NCI-H2227 treated with DMSO at 0.1 percent for 48 hours (cell line): ENCODE measurements at places on chromosomes 3 and 15.

- DNase-seq: no peak
Observed at GRCh38 chr3:23815879-23816278, 10.1 kb downstream of the UBE2E1 start.

GRCh38 chr3:44948239-44948638 lies 27.7 kb downstream of the ZDHHC3 start:
- DNase-seq: no peak

- DNase-seq: no peak
Observed at GRCh38 chr3:185813691-185814215, 11.1 kb downstream of the IGF2BP2 start.

- no peak for DNase-seq
Observed at GRCh38 chr15:37015451-37015850, 84.9 kb downstream of the MEIS2 start.

- DNase-seq: no peak
Observed at GRCh38 chr15:90557186-90558084, 27.7 kb downstream of the CRTC3 start.

GRCh38 chr3:84184937-84185336 lies 773.9 kb upstream of the CADM2 start:
- DNase-seq: no peak

GRCh38 chr3:126406389-126407296 lies 11.9 kb downstream of the CFAP100 start:
- no peak for DNase-seq

DNA sequence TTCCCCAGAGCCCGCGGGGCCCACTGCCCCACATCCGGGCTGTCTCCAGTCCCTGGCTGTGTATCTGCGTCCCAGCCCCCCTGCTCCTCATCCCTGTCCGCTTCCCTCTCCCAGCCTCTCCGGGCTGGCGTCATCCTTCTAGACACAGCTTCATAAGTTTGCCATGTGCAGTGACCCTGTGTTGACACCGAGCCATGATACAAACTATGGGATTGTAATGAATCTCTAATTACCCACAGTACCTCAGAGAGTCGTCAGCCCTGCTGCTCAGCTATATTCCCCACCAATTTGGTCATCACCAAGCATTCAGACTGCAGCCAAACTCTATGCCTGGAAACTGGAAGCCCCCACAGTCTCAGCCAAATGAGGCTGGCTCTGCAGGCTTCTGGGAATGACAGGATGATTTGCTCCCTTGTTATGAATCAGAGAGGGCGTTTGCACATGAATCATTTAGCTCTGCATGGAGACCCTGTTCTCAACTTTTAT lies 466.1 kb upstream of the ATP11B start:
- DNase-seq: peak; percentile 15

DNA sequence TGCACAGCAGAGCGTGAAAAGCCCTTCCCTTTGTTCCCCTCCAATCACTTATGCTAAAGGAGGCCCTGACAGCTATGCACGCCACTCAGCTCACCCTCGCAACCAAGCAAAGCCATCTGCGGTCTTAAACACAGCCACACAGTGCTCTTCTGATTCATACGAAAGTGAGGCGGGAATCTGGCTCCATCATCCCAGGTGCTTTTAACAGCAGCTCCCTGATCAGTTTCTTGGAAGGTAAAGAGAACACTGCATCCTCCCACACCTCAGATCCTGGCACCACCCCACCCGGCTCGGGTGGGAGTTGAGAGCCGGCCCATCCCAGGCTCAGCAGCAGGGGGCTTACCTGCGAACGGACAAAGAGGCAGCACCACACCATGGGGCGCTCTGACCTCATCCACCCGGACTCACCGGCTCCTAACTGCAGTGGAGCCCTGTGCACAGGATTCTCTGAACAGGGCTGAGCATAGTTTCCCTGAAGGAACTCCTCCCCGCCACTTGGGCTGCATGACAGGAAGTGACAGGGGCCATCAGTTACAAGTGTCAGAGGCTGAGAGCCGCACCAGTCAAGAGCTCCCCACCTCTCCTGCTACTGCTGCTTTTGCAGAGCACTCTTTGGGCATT lies 114.3 kb upstream of the ARHGEF3 start:
- peak; percentile 62 for DNase-seq

DNA sequence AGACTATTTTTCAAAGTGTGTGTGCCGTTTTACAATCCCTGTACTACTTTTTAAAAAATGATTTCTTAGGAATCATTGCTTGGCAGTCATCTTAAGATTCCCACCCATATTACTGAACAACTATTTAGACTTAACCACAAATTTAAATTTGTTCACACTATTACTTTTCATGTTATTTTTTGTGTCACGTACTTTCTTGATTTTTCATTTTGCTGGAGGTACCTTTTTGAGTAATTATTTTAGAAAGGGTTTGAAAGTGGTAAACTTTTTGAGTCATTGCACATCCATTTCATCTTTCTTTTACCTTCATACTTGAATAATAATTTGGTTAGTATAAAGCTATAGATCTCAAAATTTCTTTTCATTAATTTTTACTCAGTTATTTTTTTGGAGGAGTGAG lies 16.9 kb downstream of the CMTM8 start:
- DNase-seq: no peak

- DNase-seq: no peak
Observed at GRCh38 chr15:90588427-90588826, 58.7 kb downstream of the CRTC3 start.

DNA sequence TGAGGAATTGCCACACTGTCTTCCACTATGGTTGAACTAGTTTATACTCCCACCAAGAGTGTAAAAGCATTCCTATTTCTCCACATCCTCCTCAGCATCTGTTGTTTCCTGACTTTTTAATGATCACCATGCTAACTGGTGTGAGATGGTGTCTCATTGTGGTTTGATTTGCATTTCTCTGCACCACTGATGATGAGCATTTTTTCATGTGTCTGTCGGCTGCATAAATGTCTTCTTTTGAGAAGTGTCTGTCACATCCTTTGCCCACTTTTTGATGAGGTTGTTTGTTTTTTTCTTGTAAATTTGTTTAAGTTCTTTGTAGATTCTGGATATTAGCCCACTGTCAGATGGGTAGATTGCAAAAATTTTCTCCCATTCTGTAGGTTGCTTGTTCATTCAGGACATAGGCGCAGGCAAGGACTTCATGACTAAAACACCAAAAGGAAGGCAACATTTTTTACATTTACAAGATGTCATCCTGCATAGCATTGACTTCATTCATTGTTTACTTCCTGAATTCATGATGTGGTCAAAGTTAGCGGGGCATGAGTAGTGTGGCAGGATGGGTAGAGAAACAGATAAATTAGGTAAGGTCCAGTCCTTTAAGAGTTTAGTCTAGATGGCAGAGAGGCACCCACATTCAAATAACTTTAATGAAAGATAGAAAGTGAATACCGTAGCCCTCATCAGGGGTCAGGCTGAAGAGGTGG lies 45.1 kb upstream of the LPP start:
- DNase-seq: no peak

- DNase-seq: no peak
Observed at GRCh38 chr15:99167201-99167600, 62.3 kb downstream of the SYNM start.

- DNase-seq: no peak
Observed at GRCh38 chr3:61669668-61670299, 108.4 kb downstream of the PTPRG start.

- no peak for DNase-seq
Observed at GRCh38 chr3:31203960-31204795, 309.7 kb upstream of the GADL1 start.

- DNase-seq: no peak
Observed at GRCh38 chr15:68416158-68416535, 15.8 kb downstream of the ITGA11 start.

DNA sequence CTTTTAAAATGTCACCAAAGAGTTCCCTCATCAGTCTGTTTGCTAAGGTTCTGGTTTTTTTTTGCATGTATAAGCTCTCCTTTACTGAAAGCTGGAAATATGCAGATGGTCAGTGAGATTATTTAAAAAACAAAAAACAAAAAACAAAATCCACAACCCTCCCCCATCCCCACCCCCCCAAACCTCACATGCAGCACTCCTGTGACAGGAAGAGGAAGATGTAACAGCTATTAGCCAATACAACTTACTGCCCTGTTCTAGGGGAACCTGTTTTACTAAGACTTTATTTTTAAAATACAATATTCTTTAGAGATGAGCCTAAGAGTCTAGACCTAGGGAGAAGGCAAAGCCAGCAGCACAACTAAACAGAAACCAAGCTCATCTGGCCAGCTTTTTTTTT lies 39.5 kb downstream of the ANP32A start:
- DNase-seq: no peak

- DNase-seq: no peak
Observed at GRCh38 chr3:96966181-96966929, 152.0 kb downstream of the EPHA6 start.

DNA sequence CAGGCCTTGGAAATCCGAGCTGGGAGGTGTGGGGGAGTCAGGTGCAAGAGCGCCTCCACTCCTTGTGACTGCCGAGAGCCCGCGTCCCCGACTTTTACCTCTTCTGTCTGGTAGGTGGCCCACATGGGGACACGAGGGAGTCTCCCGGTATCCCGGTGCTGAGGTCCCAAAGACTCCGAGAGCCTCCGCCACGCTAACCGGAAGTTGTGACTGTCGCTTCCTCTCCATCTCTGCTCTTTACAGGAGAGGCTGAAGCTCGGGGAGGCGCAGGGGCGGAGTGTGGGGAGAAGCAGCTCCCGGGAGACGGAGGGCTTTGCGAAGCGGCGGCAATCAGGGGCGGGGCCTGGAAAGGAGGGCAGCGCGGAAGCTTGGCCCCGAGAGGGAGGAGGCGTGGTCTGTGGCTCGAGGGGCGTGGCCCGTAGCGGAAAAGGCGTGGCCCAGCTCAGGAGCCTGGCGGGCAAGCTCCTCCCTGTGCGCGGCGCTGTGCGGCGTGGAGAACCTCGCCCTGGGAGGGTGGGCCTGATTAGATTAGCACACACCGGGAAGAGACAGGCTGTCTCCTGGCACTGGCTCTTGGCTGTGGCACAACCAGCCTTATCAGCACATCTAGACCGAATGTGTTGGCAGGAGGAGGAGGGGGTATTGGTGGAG lies 143.9 kb downstream of the GABRB3 start:
- DNase-seq: peak; percentile 55

DNA sequence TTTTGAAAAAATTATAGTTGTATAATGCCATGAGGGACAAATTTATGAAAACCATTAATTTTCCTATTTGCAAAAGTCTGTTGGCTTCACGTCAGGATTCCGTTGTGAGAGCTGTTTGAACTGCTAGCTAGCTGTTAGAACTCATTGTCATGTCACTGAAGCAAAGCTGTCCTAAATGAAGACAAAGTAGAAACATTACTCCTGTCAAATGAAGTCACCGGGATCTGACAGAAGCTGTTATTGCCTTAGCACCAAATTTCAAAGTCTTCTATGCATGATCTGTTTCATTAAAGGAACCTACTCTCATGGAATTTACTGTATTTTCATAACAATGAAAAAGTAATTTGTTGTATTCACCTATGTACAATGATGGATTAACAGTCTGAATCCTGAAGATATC lies 479.8 kb downstream of the PLOD2 start:
- DNase-seq: no peak

- no peak for DNase-seq
Observed at GRCh38 chr3:159919873-159920272, 68.8 kb upstream of the IL12A start.

DNA sequence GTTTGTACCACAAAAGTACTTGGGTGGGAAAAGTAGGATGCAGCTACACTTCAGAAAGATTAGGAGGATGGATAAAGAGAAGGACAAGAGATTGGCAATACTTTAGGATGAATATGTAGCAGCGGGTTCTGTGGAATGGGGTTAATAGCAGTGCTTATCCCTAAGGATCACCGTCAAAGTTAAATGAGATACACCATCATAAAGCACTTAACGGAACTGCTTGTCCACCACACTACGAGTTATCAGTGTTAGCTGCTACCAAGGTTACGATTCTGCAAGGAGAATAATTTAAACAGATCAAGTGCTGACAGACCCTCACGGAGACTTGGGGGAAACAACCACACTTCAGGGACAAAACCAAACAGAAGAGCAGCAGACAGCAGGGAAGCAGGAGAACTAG lies 963 bp downstream of the SHQ1 start:
- DNase-seq: no peak

GRCh38 chr15:89364741-89365450 lies 30.3 kb upstream of the POLG start:
- DNase-seq: no peak

GRCh38 chr3:104547031-104547430 lies 819.7 kb upstream of the ALCAM start:
- DNase-seq: no peak

GRCh38 chr15:88476635-88477060 lies 9.1 kb downstream of the MRPS11 start:
- DNase-seq: peak; percentile 46

GRCh38 chr3:4060064-4060463 lies 243.1 kb upstream of the SETMAR start:
- no peak for DNase-seq

- DNase-seq: peak; percentile 35
Observed at GRCh38 chr3:194395212-194395611, 3.9 kb downstream of the GP5 start.

- DNase-seq: no peak
Observed at GRCh38 chr15:62901909-62902546, 140.5 kb upstream of the TPM1 start.

DNA sequence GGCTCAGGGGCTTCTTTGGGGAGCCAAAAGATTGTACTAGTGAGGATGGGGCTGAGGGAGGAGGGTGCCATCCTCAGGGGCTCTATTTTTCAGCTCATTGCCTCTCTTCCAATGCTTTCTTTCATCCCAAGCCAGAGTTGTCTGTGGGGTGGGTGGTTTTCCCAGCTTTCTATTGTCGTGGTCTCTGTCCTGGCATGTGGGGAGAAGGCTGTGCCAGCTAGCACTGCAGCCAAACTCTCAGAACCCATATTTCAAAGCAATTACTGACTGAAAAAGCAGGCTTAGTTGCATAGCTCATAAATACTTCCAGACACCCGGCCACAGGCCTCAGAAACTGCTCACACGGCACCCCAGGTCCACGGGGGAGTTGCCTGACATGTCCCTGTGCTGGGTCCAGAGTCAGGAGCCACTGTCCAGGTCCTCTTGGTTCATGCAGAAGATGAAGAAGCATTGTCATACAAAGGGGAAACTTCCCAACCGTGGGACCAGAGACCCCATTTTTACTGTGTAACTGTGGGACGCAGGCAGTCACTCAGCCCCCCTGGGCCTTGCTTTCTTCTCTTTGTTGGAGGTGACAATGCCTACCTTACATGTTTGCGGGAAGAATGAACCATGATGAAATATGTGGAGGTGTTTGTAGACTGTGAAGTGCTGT lies 27.6 kb downstream of the FGD5 start:
- DNase-seq: no peak

DNA sequence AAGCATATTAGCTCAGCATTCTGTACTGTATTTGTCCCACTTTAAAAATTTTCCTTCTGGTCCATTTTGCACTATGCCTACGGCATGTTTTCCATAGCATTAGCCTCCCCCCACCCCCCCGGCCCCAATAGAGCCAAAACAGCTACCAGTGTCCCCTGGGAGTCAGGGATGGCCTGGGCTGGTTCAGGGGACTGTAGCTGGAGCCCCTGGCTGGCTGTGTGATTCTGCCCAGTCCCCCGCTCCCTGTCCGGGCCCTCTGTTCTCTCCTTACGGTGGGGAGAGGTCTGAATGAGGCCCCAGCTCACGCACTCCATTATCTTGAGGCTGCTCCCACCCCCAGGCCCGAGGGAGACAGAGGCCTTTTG lies 70.1 kb downstream of the KLF15 start:
- DNase-seq: peak; percentile 53

- DNase-seq: no peak
Observed at GRCh38 chr3:106228271-106228670, 359.5 kb upstream of the CBLB start.

GRCh38 chr15:39748276-39748675 lies 34.4 kb downstream of the FSIP1 start:
- DNase-seq: no peak
